ENCODE measurements at places on chromosomes 16 and 17.

DNA sequence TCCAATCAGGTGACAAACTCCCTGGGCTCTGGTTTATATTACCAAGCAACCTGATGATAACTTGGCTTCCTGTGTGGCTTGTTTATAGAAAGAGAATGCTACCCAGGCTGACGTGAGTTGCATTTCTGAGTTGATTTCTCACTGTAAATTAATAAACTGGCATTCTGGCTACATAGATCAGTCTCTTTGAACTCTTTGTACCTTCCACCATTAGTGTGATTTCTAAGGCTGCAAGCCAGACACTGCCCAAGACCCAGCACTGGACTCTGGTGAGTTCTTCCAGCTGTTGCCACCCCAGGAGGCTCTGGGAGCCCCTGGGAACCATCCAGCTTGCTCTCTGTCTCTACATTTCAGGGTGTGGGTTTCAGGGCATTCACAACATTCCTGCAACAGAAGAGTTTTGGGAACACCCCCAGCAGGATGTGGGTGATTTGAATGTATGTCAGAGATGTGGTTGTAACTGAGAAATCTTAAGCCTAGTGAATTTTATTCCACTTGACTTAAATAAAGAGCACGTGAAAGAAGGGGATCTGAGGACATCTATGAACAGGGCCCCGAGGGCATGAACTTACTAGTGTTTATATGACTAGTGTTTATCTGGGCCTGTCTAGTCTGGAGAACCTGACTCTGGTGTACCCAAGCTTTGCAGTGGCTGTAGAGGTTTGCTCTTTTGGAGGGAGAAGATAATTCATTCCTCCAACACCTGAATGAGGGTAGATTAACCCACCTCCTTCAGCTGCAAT is 30.3 kb upstream of the LRRC37A start:
- no peak for DNase-seq

DNA sequence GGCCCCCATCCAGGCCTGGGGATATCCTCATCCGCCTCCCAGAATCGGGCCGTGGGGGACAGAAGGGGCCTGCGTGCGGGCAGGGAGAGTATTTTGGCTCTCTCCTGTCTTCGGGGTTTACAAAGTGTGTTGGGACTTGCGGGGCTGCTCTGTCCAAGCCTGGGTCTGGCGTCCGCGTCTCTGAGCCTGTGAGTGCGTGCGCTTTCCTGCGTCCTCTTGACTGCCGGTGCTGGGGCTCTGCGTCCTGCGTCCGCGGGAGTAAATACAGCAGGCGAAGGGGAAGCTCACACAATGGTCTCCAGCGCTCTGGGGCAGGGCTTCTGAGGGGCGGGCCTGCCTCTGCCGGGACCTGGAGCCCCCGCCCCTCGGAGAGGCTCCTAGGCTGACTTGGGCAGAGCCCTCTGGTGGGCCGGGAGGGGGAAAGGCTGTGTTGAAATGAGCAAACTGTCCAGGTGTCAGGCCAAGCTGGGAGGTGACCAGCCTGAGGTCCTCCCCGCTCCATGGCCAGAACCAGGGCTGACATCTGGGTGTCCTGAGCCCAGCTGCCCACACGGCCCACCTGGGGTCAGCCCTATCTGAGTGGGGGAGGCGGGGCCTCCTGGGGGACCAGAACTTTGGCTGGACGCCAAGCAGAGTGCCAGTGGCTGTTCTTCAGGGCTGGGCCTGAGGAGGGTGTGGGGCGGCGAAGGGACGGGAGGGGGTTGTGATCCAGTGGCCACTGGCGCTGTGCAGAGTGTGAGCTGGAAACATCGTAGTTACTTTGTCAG is 233.6 kb downstream of the SEC14L1 start:
- peak; percentile 96 for DNase-seq

GRCh38 chr17:75869282-75870141 is 8.9 kb downstream of the TRIM47 start:
- DNase-seq, result peak; percentile 68

DNA sequence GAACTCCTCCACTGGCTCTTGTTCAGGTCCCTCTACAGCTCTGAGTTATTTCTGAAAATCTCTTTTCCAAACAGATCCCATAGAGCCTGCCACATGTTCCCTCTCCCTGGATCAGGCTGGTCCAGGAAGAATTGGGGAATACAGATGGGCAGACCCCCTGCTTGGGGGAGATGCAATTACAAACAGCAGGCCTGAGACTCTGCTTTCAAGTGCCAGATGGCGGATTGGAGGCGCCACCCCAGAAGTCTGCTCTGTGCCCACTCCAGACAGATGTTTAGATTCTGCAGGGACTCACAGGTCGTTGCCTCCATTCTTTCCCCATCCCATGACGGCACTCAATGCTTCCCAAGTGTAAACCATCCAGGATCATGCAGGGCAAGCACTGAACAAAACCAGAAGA is 316.6 kb downstream of the SLC39A11 start:
- no peak for DNase-seq

DNA sequence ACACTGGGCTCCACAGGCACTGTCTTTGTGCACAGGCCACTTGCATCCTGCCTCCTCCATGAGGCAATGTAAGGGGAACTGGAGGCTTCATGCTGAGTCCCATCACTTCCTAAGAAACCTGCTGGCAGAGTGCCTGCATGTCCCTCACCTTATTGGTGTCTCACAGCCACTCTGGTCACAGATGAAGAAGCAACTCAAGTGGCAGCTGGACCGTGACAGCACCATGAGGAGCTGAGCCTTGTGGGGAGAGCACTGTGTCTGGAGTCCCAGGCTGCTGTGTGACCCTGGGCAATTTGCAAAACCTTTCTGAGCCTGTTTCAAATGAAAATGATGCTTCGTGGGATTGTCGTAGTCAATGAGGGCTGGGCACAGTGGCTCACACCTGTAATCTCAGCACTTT is 19.5 kb downstream of the ANKRD40 start:
- no peak for DNase-seq

- no peak for DNase-seq
Observed at GRCh38 chr16:21610766-21611165, 11.4 kb downstream of the METTL9 start.

- DNase-seq, result peak; percentile 80
Observed at GRCh38 chr17:38748149-38748891, at the start of gene PCGF2. PCGF2 (minus strand) TSS chr17:38748336; CDS start chr17:38740402, 7,934 bp downstream.

DNA sequence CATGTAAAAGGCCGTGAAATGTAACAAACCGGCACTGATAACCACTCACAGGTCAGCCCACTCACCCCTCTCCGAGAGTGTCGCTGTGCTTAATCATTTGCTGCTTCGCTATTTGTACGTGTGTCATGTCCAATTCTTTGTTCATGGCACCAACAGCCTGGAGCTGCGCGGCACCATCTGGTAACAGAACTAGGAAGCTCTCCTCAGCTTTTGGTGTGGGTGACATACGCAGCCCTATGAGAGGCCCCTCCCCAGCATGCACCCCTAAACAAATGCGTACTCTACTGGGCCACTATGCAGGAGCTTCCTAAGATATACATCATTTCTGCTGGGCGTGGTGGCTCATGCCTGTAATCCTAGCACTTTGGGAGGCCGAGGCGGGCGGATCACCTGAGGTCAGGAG is 2.3 kb upstream of the PECAM1 start:
- no peak for DNase-seq

- DNase-seq, result no peak
Observed at GRCh38 chr17:48148854-48149786, 41.6 kb downstream of the SNX11 start.

DNA sequence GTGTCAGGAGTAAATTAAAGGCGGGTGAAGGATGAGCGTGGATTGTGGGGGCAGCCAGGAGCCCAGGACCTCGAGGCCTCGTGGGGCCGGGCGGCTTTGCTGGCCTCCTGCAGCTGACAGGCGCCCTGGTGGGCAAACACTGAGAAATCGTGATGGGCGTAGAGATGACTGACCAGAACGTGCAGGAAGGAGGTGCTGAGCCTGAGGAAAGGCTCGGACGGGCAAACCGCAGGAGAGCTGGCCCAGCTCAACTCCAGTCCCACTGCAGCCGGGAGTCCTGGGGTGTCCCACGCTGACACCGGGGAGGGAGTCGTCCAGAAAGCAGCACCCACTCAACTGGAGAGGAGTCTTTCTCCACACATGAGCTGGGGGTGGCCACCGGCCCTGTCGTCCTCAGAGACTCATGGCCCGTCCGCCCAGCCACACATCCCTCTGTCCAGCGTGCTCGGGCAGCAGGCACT is 36.9 kb downstream of the METRNL start:
- no peak for DNase-seq

- DNase-seq, result no peak
Observed at GRCh38 chr16:59887856-59888255, 1153.7 kb upstream of the GOT2 start.

DNA sequence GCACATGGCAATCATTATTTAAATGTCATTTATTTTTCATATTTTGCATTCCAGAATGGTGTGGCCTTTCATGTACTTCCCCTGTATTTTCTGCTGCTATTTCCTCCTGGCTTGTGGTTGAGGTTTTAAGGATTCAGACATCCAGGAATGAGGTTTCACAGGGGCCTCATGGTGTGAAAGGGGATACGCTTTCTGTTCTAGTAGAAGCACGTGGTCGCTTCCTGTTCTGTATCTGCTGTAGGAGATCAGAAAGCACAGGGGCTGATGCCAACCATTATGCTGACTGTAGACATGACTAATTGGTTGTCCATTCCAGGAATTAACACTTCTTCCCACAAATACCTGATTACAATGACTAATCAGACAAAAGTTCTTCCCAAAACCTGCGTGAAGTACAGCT is 405.9 kb downstream of the SHISA9 start:
- DNase-seq, result no peak

DNA sequence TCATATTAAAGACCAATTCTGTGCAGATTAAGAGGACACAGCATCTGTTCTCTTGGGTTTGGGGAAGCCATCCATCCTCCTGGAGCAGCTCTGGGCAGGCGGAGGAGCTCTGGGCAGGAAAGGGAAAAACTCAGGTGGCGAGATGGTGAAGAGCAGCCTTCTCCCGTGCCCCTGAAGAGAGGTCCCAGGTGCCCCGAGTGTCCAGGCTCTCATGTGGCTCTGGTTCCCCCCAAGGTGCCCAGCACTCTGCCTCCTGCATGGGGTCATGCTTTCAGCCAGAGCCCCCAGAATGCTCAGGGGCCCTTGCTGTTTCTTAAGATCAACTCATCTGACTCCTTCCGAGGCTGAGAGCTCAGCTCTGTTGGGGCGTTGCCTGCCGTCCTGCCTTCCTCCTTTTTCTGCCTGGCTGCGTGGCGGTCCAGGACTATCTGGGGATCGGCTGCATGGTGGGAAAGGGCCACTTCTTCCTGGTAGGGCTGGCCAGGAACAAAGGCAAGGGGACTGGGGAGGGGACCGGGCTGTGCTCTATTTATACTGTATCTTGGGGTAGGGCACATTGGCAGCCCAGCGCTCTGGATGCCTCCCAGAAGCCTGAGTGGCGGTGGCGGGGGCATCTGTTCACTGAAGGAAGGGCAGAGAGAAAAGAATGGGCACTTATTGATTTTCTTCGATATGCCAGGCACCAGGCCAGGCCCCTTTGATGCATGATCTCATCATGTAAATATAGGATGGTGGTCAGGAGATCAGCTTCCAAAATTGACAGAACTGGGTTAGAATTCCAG is 103.2 kb upstream of the SDK2 start:
- no peak for DNase-seq

DNA sequence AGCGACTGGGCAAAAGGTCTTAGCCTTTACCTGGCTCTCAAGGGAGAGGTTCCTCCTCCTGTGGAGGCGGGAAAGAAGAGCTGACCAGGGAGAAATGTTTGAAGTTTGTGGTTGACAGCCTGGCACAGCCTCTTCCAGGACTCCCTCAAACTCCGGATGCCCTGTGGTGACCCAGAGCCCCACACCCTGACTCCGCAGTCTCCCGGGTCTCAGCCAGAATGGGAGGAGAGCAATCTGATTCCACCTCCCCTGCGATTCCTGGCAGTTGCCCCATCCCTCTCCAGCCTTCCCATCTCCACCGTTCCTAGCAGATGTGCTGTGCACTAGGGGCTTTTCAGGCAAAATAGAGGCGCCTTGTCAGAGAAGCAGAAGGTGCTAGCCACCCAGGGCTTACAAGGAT is 5.5 kb upstream of the DNAI2 start:
- DNase-seq, result no peak

- no peak for DNase-seq
Observed at GRCh38 chr16:10682604-10683003, 12.1 kb downstream of the TEKT5 start.

GRCh38 chr17:61404663-61404912 is 4.9 kb downstream of the TBX2 start:
- DNase-seq, result no peak

- peak; percentile 8 for DNase-seq
Observed at GRCh38 chr17:5971969-5972368, 98.2 kb upstream of the WSCD1 start.

DNA sequence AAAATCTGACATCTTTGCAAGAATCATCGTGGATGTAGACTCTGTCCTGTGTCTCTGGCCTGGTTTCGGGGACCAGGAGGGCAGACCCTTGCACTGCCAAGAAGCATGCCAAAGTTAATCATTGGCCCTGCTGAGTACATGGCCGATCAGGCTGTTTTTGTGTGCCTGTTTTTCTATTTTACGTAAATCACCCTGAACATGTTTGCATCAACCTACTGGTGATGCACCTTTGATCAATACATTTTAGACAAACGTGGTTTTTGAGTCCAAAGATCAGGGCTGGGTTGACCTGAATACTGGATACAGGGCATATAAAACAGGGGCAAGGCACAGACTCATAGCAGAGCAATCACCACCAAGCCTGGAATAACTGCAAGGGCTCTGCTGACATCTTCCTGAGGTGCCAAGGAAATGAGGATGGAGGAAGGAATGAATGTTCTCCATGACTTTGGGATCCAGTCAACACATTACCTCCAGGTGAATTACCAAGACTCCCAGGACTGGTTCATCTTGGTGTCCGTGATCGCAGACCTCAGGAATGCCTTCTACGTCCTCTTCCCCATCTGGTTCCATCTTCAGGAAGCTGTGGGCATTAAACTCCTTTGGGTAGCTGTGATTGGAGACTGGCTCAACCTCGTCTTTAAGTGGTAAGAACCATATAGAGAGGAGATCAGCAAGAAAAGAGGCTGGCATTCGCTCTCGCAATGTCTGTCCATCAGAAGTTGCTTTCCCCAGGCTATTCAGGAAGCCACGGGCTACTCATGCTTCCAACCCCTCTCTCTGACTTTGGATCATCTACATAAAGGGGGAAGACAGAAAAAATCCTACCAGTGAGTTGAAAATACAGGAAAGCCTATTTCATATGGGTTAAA is at the start of gene G6PC1:
Gene G6PC1 (plus strand): TSS at position 340 of the 872 bp plus-strand sequence. CDS start 78 bp downstream, at position 418.
- no peak for DNase-seq

DNA sequence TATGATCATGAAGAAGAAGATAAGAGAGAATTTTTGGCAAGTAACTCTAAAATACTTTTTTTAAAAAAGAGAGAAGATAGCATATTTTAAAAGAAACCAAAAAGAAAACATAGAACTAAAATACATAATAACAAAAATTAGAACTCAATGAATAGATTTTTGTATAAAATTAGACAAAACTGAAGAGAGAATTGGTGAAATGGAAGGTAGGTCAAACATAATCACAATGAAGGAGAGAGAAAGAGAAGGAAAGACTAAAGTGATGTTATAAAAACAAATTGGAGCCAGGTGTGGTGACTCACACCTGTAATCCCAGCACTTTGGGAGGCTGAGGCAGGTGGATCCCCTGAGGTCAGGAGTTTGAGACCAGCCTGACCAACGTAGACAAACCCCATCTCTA is 211.5 kb downstream of the AXIN2 start:
- DNase-seq, result no peak

All from HuH-7 (cell line).